ENCODE measurements at places on chromosomes 6 and 20.

- DNase-seq: no peak
Measured at GRCh38 chr6:140105857-140106256, 731.4 kb upstream of the CITED2 start.

- no peak for DNase-seq
Measured at GRCh38 chr6:20559924-20560551, 25.8 kb downstream of the CDKAL1 start.

- no peak for DNase-seq
Measured at GRCh38 chr6:25326126-25326525, 47.0 kb downstream of the CARMIL1 start.

- no peak for DNase-seq
Measured at GRCh38 chr6:154358019-154358545, 1.5 kb upstream of the IPCEF1 start.

GRCh38 chr6:85419046-85419759 lies 30.7 kb upstream of the NT5E start:
- no peak for DNase-seq

DNA sequence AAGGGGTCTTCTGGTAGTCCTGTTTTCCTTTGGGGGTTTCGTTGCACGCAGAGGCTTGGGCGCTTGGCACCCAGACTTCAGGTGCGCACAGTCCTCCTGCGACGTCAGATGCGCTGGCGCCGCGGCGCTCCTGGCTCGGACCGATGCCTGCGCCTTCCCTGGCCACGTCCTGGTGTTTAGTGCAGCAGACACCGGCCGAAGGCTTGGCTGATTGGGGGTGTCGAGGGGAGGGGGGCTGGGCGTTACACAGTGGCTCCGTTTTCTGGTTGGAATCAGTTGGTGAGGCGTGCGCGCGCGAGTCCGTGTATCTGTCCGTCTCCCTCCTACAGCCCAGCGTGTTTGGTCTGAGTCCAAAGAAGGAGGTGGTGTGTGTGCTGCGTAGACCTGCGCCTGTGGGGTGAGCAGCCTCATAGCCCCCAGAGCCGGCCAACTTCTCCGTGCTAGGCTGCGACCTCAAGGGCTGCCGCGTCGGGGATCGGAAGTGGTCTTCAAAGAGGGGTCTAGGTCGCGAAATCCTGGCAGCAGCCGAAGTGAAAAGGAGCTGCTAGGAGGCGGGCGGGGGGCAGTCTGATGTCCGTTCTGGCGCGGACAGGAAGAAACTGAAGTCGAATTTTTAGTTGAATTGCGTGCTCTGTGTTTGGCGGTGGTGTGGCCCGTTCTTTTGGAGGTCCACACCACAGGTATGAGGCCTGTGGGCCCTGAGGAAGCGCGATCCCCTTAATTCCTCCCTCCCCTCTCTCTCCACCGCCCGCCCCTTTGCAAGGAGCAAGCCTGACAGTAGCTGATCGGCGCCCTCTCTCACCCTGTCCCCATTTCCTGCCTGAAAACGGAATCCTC lies 1.5 kb downstream of the SYNDIG1 start:
- DNase-seq: no peak

DNA sequence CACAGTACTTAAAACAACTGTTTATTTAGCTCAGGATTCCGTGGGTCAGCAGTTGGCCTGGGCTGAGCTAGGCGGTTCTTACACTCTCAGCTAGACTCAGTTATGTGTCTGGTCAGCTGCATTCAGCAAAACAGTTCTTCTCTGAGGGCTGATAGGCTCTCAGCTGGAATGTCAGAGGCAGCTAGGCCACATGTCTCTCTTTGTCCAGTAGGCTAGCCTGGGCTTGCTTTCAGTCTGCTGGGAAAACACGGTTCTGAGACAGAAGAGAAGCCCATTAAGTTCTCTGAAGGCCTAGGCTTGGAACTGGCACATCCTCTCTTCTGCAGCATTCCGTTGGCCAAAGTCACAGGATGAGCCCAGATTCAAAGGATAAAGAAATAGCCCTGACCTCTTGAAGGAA lies 65.6 kb downstream of the TULP4 start:
- DNase-seq: no peak

DNA sequence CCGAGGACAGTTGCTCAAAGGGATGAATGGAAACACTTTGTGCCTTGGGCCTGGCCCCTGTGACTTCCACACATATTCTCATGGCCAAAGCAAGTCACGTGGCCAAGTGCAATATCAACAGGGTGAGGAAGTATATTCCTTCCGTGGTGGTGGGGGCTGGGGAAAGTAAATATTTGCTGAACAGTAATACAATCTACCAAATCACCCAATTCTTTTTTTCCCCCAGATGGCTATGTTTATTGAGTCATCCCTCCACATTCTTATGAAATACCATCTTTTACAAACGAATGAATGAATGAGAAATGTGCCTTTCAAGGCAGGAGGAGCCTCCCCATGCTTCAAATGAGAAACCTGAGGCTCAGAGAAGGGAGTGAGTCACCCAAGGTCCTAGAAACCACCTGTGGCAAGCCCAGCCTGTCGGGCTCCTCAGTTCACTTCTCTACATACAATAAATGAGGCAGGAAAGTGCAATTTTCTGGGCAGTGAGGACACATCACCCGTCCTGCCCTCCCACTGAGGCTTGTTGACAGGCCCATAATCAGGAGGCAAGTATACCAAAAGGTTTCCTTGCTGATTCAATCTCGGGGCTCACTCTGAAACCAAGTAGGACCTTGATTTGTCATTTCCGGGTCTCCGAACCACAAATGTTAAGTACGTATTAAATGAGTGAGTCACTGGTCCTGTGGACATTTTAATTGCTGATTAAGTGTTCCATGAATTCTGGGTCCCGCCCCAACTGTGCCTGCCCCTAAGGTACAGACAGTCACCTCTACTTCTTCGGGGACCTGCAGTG lies 25.3 kb upstream of the TOP1 start:
- peak; percentile 42 for DNase-seq

DNA sequence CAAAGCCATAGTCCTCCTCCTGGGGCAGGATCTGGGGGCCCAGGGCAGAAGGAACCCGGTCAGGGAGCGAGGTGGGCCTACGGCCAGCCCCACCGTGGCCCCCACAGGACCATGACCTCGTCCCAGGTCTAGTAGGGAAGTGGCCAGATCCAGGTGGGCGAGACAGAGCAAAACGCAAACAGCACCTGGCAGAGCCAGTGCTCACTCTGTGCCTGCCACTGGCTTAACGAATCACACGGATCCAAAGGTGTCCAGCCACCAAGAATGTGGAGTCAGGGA lies 169.7 kb downstream of the PREX1 start:
- no peak for DNase-seq

GRCh38 chr20:59144831-59145196 lies 18.8 kb upstream of the ZNF831 start:
- no peak for DNase-seq

DNA sequence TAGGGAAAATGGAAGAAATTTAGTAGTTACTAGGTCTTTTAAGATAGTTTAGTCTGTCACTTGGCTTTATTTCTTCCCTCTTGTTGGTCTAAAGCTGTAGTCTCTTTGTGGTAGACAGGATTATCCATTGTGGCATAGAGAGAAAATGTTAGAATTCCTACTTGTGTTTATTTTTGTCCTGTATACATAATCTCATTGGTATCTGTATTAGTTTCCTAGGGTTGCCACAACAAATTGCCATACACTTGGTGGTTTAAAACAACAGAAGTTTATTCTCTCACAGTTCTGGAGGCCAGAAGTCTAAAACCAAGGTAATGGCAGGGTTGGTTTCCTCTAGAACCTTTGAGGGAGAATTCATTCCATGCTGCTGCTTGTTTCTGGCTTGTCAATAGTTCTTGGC lies 119.4 kb downstream of the ZFAND3 start:
- DNase-seq: no peak

GRCh38 chr6:85594197-85594930 lies 706 bp upstream of the SNX14 start:
- no peak for DNase-seq

DNA sequence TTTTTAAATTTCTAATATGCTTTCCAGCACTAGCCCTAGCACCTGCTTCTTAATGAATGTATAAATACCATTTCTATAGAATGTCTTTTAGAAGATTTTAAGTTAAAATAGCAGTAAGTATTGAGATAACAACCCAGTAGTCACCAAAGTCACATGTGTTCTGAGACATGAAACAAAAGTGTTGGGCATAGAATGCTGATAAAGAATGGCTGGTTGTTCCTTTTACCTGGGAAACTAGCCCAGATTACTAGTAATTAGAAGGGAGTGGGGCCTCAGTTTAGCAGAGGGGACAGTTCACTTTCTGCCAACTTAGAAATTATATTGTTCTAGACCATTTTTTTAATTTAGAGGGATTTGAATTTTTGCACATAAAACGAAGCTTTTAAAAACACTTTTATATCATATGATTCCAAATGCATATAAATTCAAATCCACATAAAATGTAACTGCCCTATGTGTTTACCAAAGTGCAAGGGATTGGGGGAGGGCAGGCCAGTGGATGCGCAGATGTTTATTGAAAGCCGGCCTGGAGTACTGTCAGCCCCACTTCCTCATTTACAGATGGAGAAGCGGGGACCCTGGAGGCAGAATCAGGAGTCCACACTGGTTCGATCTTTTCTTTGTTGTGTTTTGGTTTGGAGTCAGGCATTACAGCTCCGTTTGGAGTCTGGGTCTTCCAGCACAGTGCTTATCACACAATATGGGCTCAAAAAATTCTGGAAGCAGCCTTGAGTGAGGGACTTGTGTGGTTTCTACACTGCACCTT lies 139.8 kb downstream of the ZDHHC14 start:
- DNase-seq: no peak

DNA sequence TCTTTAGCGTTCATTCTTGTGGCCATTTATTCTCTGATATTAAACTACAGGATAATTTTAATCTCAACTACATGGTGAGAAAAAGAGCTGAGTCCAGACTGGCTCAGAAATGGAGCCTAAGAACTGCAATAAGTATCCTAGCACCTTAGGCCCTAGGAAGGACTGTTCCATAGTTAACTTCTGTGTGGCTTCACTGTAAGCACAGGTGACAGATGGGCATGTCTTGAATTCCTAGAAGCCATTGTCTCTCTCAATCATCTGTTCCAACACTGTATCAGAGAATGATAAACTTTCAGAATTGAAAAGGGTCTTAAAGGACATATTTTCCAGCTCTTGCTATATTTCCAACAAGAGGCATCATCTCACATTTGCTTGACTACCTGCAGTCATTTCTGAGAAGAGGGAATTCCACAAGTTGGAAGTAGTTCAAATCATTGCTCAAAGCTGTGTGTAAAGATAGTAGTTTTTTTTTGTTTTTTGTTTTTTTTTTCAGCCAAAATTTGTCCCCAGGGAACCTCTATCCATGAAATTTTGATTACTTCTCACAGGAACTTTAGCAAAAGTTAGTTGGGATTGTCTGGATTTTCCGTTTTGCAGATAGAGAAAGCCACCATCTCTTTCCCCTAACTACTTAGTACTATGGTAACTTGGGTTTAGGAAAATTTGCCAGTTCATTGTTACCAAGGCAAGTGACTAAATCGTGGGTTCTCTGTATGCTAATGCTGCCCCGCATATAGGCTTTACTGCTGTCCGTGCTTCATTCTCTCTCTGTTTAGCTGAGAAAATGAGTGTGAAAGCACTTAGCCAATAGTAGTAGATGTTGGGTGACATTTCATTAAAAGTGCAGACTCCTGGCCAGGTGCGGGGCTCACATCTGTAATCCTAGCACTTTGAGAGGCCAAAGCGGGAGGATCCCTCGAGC lies 47.2 kb downstream of the KCNS1 start:
- DNase-seq: no peak

GRCh38 chr6:127765949-127766348 lies 134.9 kb downstream of the THEMIS start:
- no peak for DNase-seq

DNA sequence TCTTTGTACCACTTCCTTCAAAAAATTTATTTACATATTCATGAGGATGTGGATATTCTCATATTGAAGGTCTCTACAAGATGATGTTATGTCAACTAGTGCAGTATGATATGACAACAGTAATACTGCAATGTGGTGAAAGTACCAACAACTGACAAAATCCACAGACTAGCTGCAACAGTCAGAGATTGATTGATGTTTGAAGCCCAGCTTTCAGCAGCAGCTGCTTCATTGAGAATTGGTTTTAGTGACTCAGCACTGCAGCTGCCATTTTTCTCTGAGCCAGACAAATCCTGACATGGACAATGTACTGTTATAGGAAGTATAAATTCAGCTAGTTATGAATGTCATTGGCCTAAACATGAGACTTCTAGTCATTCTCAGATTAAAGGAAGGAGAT lies 53.8 kb downstream of the PKIB start:
- no peak for DNase-seq

DNA sequence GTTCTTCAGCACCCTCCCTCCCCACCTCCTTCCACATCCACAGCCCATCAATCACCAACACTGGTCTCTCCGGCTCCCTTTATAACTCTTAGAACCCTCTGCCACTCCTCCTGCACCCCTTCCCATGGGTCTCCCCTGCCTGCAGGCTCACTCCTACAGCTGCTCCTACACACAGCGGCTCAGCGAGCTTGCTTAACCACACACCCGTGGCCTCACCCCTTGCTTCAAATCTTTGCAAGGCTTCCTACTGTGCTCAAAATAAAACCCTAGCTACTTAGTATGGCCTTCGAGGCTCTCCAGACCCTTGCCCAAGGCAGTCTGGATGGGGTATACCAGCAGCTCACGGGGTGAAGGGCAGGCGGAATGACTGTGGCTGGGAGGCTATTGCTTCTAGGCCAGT lies 63.7 kb downstream of the JPH2 start:
- DNase-seq: no peak

GRCh38 chr20:45069261-45069660 lies 31.7 kb downstream of the KCNS1 start:
- DNase-seq: no peak

GRCh38 chr6:158863646-158864045 lies 44.5 kb upstream of the EZR start:
- no peak for DNase-seq

GRCh38 chr6:152874846-152875568 lies 107.8 kb downstream of the FBXO5 start:
- DNase-seq: no peak

GRCh38 chr6:57190140-57190539 lies 18.0 kb downstream of the BAG2 start:
- no peak for DNase-seq

GRCh38 chr6:19669206-19669605 lies 168.0 kb upstream of the ID4 start:
- no peak for DNase-seq

- DNase-seq: no peak
Measured at GRCh38 chr6:34617231-34617630, 61.1 kb upstream of the SPDEF start.

GRCh38 chr6:127201321-127201720 lies 65.3 kb upstream of the RNF146 start:
- no peak for DNase-seq

- DNase-seq: no peak
Measured at GRCh38 chr6:30227242-30227722, 14.1 kb upstream of the TRIM26 start.

DNA sequence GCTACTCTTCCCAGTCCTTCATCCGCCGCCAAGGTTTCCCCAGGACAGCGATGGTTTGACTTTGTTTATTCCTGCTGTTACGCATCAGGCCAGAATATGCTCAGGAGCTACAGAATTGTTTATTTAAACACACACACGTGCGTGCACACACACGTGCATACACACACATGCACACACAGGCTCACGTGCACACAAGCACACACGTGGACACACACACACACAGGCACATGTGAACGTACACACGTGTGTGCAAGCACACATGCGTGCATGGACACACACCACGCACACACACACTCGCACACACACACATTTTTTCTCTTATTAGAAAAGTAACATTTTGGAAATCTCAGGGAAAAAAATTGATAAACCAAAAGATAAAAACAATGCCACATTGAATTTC lies 64.6 kb upstream of the UST start:
- no peak for DNase-seq

- DNase-seq: no peak
Measured at GRCh38 chr6:160269771-160270170, 11.2 kb upstream of the SLC22A2 start.

Measured in stimulated activated CD8-positive, alpha-beta memory T cell treated with anti-CD3 and anti-CD28 coated beads, Interleukin-2, amount 100 ng/mL, for 1 hour (primary cell).